ENCODE measurements at places on chromosomes 3 and 15. TPM values are rescaled to one million over a fixed set of nuclear protein-coding genes. Genes with fewer than 3 reads are reported as not detected.

The CCNDBP1 gene
- 26.5 TPM for total RNA-seq

The GOLGA8T gene
- total RNA-seq: 0.16 TPM

The HIGD1A gene
- 117 TPM for total RNA-seq

The ANKRD63 gene
- not detected for total RNA-seq

The SCN11A gene
- total RNA-seq: 0.31 TPM

The SMAD6 gene
- 1.9 TPM for total RNA-seq

The WNT7A gene
- 9.0 TPM for total RNA-seq

The OSBPL10 gene
- 14.0 TPM for total RNA-seq

The TMF1 gene
- total RNA-seq: 41.6 TPM

The ZNF385D gene
- 14.0 TPM for total RNA-seq

The FSTL1 gene
- 63.8 TPM for total RNA-seq

The HIGD2B gene
- 0.47 TPM for total RNA-seq

The TM4SF18 gene
- total RNA-seq: 5.6 TPM

The DUOXA2 gene
- not detected for total RNA-seq

The MOBP gene
- total RNA-seq: 0.94 TPM

The ESYT3 gene
- total RNA-seq: 0.31 TPM

The PLOD2 gene
- total RNA-seq: 22.6 TPM

The GRAMD2A gene
- 0.47 TPM for total RNA-seq

The EIF4A2 gene
- total RNA-seq: 1,423 TPM

The GATA2 gene
- total RNA-seq: 0.31 TPM

The ATP2B2 gene
- 79.5 TPM for total RNA-seq

The PRSS50 gene
- total RNA-seq: 0.31 TPM

The LDHAL6B gene
- total RNA-seq: not detected

The C3orf22 gene
- not detected for total RNA-seq

All from occipital lobe (tissue), 3 donors.